SHP77 (cell line): ENCODE measurements at places on chromosomes 4 and X.

DNA sequence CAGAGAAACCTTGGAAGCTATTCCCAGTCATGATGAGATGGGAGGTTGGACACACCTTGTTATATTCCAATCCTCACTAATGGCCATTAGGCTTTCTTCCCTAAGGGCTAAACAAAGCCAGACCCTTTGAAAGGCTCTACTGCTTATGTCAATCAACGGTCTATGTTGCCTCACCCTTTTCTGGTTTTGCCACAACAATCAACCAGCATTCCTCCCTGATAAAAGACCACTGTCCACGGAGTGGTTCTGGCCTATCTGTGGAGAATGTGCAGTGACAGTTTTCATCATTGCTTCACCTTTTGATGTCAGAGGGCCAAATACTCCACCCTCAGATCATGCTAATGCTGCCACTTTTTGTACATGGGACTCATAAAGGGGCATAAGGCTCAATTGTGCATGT is 913.4 kb downstream of the RPA4 start:
- DNase-seq, result no peak

DNA sequence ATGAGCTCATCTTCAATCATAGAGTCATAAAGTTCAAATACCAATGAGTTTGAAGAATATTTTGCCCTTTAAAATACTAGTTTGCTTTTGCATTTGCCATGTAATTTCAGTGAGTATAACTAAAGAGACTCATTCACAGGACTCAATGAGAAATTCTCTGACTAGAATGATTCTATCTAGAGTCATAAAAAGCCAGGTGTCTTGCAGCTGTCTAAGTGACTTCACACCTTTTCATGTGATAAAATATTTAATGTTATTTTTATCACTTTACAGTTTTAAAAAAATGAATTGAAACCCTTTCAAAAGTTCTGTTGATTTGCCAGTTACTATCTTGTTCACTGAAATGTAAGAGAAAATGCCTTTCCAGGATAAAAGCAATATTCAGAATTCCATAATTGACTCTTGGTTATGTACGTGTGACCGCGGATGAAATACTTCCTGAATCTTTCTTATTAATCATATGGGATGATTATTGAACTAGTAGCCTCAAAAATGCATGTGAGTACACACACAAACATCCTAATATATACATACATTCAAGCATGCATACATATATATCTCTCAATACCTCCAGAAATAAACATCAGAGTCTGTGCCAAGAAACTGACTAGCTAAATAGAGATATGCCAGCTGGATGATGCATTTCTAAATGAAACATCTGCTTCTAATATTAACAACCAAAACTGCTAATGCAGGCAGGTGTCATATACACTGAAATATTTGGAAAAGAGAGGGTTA is 87.0 kb downstream of the GABRB1 start:
- DNase-seq, result no peak

- DNase-seq, result peak; percentile 29
These were observed 39.9 kb downstream of the FAM149A start for GRCh38 chr4:186144198-186144945.

DNA sequence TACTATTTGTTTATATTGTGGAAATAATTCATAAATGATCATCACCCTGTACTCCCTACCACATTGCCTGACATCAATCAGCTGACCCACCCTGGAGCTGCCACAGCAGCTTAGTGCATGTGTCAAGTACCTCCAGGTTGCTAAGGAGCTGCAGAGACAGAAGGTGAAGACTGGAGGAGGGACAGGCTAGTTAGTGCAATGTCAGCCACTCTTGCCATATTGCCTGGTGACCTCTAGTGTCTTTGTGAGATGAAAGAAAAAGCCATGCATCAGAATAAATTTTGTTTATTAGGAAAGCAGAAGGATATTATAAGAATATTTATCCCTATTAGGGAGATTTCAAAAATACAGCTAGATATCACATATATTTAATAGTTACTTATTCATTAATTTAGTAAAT is 243.9 kb upstream of the FAT4 start:
- no peak for DNase-seq

GRCh38 chr4:66629927-66630326 is 915.4 kb downstream of the CENPC start:
- no peak for DNase-seq
